H1 (cell line): ENCODE measurements at places on chromosomes 2 and 18. TPM values are rescaled to one million over a fixed set of nuclear protein-coding genes. Genes with fewer than 3 reads are reported as not detected.

GRCh38 chr2:2332381-2332780 is 1.3 kb upstream of the MYT1L start:
- no peak for DNase-seq

DNA sequence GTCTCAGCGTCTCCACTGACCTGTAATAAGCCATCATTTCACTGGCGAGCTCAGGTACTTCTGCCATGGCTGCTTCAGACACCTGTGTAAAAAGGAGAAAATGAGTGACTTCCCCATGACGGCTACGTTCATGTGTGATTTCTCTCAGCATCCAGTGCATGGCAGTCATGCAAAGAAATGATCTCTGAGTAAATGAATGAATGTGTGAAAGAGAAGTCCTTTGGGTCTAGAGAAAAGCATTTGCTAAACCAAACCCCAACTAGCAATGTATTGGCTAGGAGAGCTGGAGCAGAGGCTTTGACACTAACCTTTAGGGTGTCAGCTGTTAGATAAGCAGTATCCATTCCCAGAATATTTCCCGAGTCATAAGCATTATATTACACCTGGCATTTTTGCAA is 417 bp downstream of the IL1B start:
- no peak for DNase-seq

DNA sequence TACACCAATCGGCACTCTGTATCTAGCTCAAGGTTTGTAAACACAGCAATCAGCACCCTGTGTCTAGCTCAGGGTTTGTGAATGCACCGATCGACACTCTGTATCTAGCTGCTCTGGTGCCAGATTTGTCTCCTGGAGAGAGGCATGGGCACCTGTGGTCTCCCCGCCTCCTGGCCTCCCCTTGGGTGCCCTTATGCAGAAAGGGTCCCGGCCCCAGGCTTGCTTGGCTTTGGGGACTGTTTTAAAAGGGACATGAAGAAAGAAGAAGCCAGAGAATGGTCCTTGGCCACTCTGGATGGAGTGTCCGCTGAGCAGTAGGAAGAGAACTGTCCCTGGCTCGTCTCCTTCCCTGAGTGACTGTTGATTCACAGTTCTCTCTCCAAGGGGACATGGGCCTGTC is 11.5 kb upstream of the ALPP start:
- DNase-seq: no peak

TOGARAM2 gene
- 0.42 and 0.63 TPM in 2 replicates for polyA plus RNA-seq

MTX2 gene
- 17.8 and 38.3 TPM in 2 replicates for polyA plus RNA-seq

DNA sequence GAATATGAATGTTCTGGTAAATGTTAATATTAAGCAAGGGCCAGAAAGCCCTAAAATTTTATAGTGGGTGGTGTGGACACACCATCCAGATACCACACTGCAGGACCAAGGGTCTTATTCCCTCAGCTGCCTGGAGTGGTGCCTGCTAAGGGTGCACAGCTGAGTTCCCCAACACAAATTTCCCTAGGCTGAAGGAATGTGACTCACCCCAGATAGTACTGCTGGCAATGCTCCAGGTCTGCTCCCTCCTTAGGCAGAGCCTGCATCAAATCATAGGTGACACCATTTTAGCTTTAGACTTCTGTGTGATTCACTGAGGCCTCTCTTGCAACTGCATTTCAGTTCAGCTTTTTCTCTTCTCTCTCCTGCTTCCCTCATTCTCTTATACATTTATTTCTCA is 321.1 kb downstream of the SATB2 start:
- no peak for DNase-seq

DNA sequence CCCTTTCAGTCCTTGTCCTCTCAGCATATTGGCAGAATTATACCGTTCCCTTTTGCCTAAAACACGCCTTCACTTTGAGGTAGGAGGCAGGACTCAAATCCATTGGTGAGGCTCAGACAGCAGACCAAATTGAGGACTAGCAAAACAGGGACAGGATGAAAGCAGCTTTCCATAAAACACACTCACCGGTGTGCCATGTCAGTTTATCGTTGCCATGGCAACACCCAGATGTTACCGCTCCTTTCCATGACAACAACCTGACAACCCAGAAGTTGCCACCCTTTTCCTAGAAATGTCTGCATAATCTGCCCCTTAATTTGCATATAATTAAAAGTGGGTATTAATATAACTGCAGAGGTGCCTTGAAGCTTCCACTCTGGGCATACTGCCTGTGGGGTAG is 730.4 kb downstream of the METTL4 start:
- DNase-seq: no peak

DNA sequence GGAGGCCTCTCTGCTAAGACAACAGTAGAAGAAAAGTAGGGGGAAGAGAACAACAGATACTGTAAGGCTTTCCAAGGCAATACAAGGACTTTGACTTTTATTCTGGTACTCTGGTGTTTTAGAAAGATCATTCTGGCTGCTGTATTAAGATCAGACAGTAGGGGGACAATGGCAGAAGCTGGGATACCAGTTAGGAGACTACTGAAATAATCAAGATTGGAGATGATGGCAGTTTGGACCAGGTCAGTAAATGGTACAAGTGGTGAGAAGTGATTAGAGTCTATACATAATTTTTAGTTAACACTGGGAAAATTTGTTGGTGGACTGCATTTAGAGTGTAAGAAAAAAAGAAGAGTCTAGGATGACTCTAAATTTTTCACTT is 139.7 kb downstream of the ROCK1 start:
- no peak for DNase-seq

TXNL1 gene
- polyA plus RNA-seq: 25.0 and 35.1 TPM in 2 replicates

SCN2A gene
- 0.18 and 0.25 TPM in 2 replicates for polyA plus RNA-seq

DNA sequence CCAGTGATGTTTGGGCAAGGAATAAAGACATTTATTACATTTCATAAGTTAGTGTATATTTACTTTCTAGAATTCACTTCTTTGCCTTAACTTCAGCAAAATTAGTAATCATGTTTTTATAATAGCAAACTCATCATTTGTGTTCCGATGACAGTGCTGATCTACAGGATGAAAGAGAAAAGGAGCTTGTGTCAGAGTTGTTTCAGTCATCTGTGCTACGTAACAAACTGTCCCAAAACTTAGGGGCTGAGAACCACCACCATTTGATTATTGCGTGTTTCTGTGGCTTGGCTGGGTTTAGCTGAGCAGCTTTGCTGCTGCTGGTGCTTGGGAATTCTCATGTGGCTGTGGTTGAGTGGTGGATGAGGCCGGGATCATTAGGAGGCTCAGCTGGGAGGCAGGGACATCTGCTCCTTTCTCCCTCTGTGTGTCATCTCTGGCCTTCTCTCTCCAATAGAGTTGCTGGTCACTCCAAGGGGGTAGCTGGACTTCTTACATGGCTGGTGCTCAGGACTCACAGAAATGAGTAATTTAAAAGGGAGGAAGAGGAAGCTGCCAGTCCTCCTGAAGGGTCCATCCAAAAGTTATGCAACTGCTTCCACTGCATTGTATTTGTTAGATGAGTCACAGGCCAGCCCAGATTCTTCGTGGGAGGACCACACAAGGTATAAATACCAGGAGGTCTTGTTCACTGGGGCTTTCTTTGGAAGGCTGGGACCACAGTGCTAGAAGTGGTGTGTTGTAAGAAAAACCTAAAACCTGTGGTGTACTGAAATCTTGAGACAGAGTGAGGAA is 43.4 kb upstream of the HAAO start:
- DNase-seq: peak; percentile 11

GRCh38 chr2:149164827-149165226 is 126.3 kb downstream of the LYPD6B start:
- no peak for DNase-seq

IL36RN gene
- polyA plus RNA-seq: not detected in 2 replicates

ATP6V1B1 gene
- 0.17 TPM in 1 of 2 replicates, not detected in the other for polyA plus RNA-seq

KCNE4 gene
- 0.03 and 0.08 TPM in 2 replicates for polyA plus RNA-seq
